ENCODE measurements at places on chromosomes 3 and 15.

DNA sequence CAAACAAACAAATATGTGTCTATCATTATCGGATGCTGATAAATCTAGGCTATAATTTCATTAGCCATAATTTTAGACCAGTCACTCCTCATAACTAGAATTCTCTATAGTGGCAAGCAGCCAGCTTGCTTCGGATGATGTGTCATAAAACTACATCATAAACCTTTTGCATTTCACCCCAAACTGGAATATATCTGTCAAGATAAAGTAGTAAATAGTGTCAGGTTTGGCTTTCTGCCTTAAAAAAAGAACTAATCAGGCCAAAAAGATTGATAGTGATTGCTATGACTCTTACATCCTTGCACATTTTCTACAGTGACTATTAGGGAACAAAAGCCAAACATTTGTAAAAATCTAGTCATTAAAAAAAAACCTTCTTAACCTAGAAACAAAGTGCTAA, 51.0 kb downstream of the DPPA2 start:
- DNase-seq, result no peak

GRCh38 chr3:42764561-42765295, 8.3 kb downstream of the CCDC13 start:
- DNase-seq, result no peak

GRCh38 chr3:64939747-64940450, 252.1 kb upstream of the ADAMTS9 start:
- no peak for DNase-seq

GRCh38 chr3:108153451-108153981, 62.7 kb upstream of the CD47 start:
- no peak for DNase-seq

DNA sequence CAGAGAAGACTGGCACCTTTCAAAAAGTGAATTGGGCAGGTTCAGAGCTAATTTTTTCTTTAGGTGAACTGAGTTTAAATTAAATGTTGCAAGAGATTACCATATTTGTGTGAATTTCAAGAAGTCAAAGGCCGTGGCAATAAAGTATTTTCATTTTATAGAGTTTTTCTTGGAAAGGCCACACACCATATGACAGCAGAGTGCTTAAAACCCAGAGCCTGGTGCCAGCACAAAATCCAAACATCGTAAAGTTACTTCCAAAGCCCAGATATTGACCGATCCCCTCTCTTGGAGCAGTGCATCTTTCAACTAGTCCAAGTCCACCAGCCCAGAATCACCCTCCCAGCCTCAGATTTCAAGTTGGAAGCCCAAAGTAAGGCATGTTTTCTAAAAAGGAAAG, 164.5 kb downstream of the VGLL4 start:
- no peak for DNase-seq

GRCh38 chr15:67165254-67166253, 88.9 kb downstream of the AAGAB start:
- DNase-seq, result no peak

- DNase-seq, result no peak
Observed at GRCh38 chr3:31790193-31791089, 190.6 kb downstream of the OSBPL10 start.

DNA sequence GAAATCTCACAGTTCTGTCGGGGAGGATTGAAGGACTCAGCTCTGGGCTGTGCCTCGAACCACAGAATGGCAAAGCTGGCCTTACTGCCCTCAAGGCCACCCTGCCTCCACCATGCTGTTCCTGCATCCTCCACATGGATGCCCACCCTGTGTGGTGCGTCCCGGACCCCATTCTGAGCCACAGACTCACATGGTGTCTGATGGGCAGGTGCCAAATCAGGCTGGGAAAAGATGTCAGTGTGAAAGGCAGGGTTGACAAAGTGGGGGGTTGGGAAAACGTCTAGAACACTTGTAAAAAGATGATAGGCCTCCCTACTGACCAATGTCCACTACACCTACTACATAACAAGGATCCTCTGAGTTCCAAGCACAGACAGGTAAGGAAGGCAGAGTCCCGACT, 49.4 kb downstream of the TM2D3 start:
- DNase-seq, result no peak

GRCh38 chr15:67062369-67062985, 2.9 kb upstream of the SMAD3 start:
- no peak for DNase-seq

All from HL-60 (cell line).